Inflammatory macrophage treated with lipopolysaccharide for 1 hour (primary cell): ENCODE measurements at places on chromosomes 1 and 21.
A peak's percentile ranks its signal among the peaks of the same experiment; 100 is the strongest.

DNA sequence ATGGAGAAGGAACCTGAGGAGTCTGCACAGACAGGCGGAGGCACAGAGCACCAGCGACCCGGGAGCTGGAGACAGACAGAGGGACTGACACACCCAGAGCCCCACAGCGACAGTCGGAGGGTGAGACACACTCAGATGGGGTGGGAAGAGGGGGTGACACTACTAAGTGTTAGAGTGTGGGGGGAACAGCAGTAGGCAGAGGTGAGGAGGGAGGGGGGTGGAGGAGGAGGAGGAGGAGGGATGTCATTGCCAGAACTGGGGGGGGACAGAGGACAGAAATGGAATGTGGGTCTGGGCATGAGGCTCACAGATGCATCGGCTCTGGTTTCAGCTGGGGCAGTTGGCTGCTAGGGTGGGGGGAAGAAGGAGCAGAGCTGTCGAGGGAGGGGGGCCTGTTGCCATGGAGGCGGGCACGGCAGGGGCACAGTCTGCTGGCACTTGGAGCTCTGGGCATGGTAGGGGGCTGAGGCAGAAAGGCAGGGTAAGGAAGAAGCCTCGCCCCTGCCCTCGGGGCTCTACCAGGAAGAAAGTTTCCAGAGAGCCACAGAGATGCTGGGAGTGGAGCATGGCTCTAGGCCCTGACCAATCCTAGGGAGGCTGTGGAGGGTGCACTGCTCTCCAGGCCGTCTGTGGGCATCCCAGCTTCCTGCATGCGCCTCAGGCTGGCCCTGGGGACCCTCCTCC, 37.3 kb downstream of the AHDC1 start:
- no peak for DNase-seq

- no peak for DNase-seq
These were observed 57.2 kb downstream of the LAMC1 start for GRCh38 chr1:183080406-183080805.

DNA sequence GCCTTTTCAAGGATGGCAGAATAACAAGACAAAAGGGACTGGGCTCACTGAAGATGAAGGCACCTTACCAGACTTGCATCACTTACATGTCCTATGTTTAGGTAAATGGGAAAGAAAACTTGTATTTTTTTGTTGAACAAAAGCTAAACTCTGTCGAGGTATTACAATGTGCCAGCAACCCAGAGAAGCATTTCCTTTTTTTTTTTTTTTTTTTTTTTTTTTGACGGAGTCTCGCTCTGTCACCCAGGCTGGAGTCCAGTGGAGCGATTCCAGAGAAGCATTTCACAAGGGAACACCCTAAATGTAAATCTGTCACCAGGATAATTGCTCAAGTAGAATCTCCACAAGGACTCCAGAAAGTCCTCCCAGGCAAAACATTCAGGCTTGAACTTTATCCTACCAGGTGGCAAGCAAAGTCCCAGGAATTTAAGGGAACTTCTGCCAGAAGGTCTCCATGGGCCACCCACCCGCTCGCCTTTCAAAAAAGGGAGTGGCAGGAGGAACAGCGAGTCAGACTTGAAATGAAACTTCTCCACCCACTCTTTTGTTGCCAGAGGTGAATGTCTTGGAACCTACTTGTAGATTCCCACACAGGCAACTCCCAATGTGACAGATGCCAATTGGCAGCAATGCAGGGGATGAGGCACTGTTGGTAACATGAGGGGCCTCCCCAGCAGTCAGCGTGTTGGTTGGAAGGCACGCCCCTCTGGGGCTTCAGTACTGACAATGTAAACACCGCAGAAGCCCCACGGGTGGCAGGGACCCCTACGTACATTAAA, 125.0 kb downstream of the TIAM1 start:
- DNase-seq: peak; percentile 97

DNA sequence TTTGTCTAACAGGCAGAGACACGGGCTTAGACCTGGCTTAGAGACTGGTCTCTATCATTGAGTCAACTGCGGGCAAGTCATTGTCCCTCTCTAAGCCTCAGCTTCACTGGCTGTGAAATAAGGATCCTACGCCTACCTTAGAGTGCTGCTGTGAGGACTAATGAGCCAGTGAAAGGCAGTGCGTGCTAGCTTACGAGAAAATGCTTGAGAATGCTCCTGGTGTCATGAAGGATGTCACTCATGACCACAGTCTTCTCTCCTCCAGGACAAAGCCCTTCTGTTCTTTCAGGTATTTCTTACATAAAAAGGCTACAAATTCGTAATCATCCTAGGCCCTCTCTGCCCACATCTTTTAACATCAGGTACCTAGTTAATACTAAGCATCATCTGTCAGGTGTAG, 16.5 kb upstream of the A3GALT2 start:
- no peak for DNase-seq

DNA sequence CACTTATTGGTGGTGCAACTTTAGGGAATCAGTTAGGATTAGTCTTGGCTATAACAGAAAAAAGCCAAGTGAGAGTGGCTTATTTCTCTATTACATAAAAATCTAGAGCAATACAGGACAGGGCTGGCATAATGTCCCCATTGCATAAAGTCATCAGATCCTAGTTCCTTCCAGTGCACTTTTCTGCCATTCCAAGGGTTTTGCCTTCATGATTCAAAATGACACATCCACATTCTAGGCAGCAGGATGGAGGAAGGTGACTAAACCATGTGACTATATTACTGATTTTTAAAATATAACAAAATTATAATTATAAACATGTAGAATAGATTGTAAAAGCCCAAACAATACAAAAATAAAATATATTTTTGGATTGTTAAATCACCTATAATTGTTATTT, 18.8 kb downstream of the JUN start:
- DNase-seq: no peak

GRCh38 chr1:53104289-53104913, 38.0 kb downstream of the SLC1A7 start:
- no peak for DNase-seq
